Stimulated activated CD4-positive, alpha-beta T cell treated with anti-CD3 and anti-CD28 coated beads, Interleukin-1b, Interleukin-23, amount 100 ng/mL, for 4 hours (primary cell): ENCODE measurements at places on chromosomes 12 and 14.
A peak's percentile ranks its signal among the peaks of the same experiment; 100 is the strongest.

GRCh38 chr14:94548999-94549985, 11.9 kb upstream of the SERPINA4 start:
- DNase-seq: peak; percentile 54

DNA sequence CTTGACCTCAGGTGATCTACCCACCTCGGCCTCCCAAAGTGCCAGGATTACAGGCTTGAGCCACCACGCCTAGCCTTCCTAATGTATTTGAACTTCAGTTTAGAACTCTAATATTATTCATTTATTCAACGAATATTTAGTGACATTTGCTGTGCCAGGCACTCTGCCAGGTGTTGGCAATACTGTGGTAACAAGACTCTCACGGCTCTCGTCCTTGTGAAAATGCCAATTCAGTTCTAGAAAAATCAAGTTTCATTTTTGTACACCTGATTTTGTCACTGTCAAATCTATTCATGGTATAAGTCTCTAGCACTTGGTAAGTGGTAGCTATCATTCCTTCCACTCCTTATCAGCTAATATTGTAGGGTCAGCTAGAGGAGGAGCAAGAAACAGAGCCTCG, 6.3 kb upstream of the PWP1 start:
- DNase-seq: no peak

DNA sequence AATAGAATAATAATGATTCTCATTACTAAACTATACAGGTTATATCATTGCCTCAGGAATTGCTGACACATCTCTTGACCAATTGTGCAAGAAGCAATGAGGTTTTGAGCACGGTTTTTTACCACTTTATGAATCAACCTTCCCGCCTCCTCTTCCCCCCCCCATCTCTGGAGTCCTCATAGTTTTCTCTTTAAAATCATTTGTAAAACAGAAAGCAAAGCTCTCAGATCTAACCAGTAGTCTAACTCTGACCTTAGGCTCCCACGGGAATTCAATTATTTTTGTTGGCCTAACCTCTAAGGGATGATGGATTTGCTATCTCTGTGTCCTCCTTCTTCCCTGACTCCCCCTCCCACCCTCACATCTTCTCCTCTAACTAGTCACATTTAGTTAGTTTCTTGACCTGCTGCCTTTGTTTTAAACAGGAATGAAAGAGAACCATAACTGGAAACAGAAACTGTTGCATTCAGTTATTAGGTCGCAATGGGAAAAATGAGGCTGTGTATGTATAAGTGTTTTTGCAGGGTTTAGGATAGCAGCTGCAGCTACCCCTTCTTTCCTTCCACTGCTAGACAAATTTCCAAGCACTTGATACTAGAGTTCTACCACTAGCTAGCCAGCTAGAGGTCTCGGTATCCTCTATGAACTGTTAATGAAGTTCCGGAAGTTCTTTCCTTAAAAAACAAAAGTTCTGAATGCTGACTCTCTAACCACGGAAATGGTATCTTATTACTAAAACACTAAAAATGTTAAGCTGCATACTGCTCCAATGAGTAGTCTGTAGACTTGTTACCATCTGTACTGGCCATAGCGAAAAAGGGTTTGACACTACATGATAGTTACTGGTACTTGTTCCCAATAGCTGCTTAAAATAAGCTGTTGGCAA, 65.4 kb downstream of the TAOK3 start:
- peak; percentile 20 for DNase-seq

GRCh38 chr12:114658002-114658441, 26.0 kb downstream of the TBX3 start:
- DNase-seq: no peak

- DNase-seq: no peak
These were observed 108.5 kb downstream of the SCARB1 start for GRCh38 chr12:124754949-124755800.

GRCh38 chr12:112848972-112849371, 57.4 kb downstream of the RPH3A start:
- DNase-seq: no peak

- DNase-seq: no peak
These were observed 4.9 kb downstream of the GPRC5A start for GRCh38 chr12:12896260-12896659.

- no peak for DNase-seq
These were observed 10.8 kb upstream of the SPTSSA start for GRCh38 chr14:34472706-34473279.

DNA sequence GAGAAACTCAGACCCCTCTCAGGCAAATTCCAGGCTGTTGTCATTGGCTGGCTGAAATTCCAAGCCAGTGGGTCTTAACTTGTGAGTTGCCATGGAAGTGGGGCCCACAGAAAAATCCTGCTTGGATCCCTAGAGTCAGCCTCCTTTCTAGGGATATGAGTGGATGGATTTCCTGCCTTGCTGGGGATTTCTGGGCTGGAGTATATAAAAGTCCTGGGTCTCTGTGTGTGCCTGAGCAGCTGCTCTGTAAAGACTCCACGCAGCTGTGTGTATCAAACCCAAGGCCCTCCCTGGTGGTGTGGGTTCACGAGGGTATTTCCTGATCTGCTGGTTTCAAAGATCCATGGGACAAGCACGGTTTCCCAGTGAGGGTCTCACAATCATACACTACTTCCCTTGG, 1077.1 kb downstream of the SLC16A7 start:
- DNase-seq: no peak

DNA sequence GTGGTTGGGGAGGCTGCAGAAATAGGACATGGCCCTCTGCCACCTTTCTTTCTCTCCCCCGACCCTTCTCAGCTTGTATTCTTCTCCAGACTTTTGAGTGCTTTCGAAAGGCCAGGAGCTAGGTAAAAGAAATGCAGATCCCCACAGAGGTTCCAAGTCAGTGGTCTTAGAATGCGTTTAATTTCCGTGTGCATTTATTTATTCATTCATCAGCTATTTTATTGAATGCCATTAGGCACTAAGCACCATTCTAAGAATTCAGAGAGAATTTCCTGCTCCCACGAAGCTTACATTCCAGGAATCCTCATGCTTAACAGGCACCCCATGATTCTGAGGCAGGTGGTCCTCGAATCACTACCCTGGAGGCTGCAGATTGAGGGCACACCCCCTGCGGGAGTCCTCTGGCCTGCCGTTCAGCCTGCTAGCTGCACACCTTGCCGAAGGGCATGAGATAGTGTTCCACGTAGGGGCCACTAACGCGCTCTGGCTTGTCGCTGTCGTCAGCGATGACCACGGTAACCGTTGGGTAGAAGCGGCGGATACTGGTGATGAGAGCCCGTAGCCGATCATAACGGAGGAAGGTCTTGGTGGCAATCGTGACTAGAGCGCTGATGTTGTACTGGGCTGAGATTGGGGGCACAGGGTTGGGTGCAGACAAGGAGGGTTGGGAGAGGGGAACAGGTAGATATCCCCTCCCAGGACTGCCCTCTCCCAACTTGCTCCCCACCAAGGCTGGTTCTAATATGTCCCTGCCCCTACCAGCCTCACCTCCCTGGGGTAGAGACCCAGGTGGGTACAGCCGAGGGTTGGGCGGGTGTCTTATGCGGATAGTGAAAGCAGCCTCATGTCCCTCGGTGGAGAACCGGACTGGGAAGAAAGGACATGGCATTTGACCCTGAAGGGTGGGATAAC, 4.5 kb downstream of the B4GALNT1 start:
- no peak for DNase-seq

DNA sequence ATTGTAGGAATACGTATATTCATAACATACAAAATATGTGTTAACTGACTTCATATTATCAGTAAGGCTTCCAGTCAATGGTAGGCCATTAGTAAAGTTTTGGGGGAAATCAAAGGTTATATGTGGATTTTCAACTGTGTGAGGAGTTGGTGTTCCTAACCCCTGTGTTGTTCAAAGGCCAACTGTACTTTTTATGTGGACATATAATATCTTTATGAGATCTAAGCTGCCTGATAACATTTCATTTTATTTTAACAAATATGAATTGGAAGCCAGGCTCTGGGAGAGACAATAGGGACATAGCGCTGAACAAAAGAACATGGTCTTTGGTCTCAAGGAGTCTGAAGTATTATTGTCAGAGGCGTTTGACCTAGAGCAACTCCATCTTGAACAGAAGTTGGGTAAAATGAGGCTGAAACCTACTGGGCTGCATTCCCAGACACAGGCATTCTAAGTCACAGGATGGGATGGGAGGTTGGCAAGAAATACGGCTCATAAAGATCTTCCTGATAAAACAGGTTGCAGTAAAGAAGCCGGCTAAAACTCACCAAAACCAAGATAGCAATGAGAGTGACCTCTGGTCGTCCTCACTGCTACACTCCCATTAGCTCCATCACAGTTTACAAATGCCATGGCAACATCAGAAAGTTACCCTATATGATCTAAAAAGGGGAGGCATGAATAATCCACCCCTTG, 147.2 kb downstream of the KSR2 start:
- DNase-seq: no peak

- no peak for DNase-seq
These were observed 23.8 kb upstream of the LRTM2 start for GRCh38 chr12:1796515-1797010.

DNA sequence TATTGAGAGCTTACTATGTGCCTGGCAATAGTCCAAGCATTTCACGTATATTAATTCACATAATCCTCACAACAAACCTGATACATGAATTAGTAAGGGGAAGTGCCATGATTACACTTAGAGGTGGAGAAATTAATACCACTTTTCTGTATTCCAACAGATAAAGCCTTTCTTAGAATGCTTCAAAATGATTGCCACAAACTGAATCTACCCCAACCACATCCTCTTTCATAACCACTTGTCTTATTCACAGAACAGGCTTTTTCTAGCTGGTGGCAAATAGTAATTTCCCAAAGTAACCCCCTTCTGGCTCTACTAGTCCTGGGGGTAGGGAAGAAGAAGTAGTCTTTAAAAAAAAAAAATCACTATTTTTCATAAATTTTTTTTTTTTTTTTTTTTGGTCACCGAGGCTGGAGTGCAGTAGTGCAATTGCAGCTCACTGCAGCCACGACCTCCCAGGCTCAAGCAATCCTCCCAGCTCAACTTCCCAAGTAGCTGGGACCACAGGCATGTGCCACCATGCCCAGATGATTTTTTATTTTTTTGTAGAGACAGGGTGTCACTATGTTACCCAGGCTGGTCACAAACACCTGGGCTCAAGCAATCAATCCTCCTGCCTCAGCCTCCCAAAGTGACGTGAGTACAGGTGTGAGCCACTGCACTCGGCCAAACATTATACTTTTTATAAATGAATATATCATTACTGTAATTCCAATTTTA, 59.0 kb upstream of the ARID2 start:
- DNase-seq: no peak

DNA sequence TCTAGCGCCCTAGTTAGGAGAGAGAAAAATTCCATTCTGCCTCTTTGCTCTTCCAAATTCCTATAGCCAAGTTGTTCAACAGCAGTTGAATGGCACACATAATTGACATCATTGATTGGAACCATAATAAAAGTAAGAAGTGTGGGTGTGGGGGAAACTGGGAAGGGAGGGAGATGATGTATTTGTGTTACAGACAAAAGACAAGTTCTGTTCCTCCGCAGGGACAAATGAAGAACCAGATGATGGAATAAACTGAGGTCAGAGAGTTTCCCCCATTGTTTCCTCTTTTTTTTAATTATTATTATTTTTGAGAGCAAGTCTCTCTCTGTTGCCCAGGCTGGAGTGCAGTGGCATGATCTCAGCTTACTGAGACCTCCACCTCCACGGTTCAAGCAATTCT, 34.9 kb downstream of the GDF11 start:
- DNase-seq: no peak

GRCh38 chr14:64801800-64802199, 77.9 kb downstream of the SPTB start:
- DNase-seq: no peak

GRCh38 chr14:39266525-39266870, 32.8 kb downstream of the MIA2 start:
- peak; percentile 3 for DNase-seq

DNA sequence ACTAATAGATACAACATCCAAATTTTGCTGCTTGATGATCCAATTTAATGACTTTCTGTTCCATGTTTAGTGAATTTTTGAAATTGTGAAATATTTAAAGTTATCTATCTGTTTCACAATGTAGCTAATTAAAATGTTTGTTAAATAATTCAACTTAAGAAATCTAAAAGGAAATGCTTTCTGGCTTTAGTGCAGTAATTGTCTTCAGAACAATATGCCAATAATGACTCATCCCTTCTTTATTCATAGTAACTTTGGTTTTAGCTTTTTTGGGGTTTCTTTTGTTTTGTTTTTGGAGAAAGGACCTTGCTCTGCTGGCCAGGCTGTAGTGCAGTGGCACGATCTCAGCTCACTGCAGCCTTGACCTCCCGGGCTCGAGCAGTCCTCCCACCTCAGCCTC, 479.2 kb upstream of the RGS6 start:
- no peak for DNase-seq

- DNase-seq: no peak
These were observed 82.9 kb downstream of the BCL2L14 start for GRCh38 chr12:12153596-12153995.

- DNase-seq: no peak
These were observed 154.4 kb upstream of the PDE3A start for GRCh38 chr12:20213723-20214625.

DNA sequence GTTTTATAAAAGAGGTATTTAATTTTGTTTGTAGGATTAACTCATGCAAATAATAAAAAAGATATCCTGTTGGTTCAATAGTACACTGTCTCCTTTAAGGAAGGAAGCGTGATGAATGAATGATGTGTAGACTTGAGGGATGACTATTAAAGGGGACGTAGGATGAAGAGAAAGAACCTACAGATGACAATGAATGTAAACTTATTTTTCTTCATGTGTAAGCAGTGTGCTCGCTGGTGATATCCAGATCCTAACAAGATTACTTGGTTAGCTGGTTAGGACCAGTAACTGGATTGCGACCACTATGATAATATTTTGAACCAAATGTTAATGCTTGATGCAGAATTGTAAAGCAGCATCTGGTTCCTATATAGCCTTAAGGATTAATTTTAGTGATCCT, 2.6 kb downstream of the ARF6 start:
- DNase-seq: no peak

DNA sequence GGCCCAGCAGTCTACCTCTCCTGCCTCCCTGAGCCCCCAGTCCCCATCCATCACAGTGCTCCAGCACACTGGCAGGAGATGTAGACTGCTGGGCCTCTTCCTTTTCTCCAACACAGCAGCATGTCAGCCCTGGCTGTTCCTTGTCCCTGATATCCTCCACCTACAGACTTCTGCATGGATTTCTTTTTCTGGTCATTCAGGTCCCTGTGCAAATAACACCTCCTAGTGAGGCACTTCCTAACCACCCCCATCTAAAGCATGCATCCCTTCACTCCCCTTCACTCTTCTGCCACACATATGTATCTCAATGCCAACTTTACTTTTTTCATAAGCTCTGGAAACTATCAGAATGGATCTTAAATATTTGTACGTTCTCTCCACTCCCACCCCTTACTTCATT, 81.5 kb downstream of the SLC24A4 start:
- DNase-seq: no peak
